ENCODE measurements at places on chromosomes 16 and 17.

DNA sequence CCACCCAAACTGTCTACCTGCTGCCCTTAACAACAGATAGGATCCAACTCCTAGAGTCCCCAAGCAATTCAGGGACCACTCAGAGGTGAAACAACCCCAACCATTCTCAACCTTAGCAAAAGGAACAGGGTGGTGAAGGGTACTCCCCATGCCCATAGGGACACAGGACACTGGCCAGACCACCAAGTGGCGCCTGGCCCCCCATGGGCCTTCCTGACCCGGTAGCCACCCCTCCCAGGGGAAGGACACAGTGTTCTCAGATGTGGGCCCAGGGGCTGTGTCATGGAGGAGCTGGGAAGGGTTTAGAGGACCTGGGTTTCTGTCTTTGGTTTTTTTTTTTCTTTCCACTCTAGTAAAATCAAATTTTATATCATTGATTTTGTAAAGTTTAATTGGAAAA lies 9.7 kb upstream of the SLC25A39 start:
- DNase-seq = no peak

- no peak for DNase-seq
These were observed 36.7 kb downstream of the KIAA0753 start for GRCh38 chr17:6603744-6604325.

- DNase-seq = no peak
These were observed 147.7 kb downstream of the ABCC12 start for GRCh38 chr16:48008011-48008525.

DNA sequence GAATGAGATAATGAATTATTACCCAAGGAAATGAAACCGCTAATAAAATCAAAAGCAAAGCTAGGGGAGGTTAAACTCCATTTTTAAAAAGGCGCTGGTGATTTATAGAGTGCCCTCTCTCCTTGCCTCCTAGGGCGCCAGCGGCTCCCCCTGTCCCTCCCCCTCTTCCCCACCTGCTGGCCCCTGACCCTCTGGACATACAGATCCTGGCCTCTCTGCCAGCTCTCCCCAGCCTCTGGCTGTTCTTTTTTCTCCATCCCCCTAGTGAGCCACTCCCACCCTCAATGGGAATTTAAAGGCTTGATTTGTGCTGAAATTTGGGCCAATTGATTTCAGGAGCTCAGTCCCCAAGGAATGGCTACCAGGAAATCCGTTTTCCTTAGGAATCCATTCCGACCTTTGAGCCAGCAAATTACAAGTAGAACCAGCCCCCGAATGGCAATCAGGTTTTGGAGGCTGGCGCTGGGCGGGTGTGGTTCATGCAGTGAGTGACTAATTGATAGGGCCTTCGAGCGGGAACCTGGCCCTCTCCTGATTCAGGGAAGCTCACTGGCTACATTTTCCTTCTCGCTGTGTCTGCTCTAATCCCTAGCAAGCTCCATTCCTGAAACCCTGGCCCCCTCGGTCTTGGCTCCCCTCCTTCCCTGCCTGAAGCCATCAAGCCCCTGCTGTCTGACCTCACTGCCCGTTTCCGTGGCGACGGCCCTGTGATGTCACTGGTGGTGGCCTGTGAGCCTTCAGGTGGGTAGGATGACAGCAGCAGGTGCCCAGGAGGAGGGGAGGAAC lies 141.9 kb upstream of the SDK2 start:
- no peak for DNase-seq

DNA sequence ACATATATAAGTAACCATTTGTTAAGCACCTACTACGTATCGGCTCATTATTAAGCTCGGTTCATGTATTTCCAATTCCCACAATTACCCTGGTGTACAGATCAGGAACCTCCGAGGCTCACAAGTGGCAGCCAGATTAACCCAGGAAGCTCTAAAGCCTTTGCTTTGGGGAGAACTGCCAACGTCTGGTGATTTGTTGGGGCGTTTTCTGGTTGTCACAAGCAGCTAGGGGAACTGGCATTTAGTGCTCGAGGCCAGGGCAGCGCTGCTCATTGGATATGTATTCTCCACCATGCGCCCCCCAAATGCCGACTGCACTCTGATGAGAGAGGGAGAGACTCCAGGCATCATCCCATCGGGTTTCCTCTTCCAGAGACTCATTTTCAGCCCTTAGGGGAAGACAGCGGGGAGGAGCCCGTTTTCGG lies 541 bp downstream of the ZNF18 start:
- DNase-seq = peak; percentile 75

DNA sequence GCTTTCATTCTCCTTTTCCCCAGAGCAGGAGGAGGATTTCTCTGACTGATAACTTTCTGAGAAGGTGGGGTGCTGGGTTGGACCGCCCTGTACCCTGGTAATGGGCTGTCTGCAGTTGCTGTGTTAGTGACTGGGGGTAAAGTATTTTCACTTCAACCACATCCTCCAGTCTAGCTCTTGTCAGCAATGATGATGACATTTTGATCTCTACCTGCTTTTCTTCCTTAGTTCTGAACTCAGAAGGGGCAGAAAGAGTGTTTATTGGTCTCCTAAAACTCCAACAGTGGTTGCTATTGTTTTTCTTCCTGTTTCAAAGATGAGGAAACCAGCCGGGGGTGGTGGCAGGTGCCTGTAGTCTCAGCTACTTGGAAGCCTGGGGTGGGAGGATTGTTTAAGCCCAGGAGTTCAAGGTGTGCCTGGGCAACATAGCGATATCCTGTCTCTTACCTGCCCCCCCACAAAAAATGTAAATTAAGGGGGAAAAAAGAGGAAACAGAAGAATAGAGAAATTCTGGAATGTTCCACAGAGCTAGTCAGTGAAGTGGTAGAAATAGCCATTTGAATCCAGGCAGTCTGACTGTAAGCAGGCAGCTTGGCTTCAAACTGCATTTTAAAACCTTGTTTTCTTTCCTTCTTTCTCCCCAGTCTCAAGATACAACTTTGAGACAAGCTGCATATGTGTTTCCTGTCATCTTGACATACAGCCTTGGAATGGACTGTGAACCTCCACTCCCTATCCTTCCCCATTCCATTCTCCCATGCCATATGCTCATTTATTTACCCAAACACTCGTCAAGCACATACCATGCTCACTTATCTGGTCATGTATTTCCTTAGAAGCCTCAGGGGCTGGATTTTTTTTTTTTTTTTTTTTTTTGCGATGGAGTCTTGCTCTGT lies 3.3 kb upstream of the N4BP1 start:
- peak; percentile 75 for DNase-seq

- no peak for DNase-seq
These were observed 149.8 kb upstream of the MAF start for GRCh38 chr16:79750311-79750710.

DNA sequence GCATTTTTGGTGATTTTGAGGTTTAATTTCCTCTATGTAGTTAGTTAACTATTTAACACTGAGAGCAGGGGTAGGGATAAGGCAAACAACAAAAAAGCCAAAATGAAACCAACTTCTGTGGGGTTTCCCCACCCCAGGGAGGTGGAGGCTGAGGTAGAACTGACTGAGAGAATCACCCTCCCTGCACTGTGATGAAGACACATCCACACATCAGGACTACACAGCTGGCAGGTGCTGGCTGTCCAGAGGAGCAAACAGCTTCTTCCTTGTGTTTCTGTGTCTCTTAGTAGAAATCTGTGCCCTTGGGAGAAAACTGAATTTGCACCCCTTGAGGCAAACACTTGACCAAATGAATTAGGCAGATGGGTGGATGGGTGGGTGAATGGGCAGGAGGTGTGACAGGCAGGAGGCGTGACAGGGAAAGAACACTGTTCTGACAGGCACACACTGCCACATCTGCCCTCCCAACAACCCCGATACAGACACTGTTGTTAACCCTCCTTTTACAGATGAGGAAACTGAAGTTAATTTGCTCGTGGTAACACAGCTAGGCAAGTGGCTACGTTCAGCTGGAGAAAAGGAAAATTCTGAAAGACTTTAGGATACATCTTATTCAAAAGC lies 62.9 kb upstream of the AMZ2 start:
- no peak for DNase-seq

- no peak for DNase-seq
These were observed 211.7 kb downstream of the ZFHX3 start for GRCh38 chr16:72836181-72836580.

- no peak for DNase-seq
These were observed 1.4 kb downstream of the SOX9 start for GRCh38 chr17:72122010-72122764.

DNA sequence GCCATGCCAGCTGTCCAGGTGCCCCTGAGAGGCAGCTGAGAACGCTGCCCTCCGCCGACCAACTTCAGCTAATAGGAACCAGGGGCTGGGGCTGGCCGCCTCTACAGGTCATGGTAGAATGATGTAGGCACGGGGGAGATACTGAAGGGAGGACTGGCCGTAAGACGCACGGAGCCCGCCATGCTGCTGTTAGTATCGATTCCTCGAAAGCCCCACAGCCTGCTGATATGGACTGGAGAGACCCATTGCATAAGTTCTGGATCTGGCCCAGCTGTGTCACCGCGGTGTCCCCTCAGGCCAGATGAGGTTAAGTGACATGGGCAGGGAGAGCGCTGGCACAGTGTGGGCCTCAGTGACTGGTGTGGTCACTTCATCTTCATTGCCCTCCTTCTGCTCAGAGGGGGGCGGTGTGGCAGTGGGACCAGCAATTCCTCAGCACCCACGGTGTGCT lies 75.6 kb downstream of the AMFR start:
- DNase-seq = no peak

- no peak for DNase-seq
These were observed 224.2 kb downstream of the PARN start for GRCh38 chr16:14405611-14406537.

DNA sequence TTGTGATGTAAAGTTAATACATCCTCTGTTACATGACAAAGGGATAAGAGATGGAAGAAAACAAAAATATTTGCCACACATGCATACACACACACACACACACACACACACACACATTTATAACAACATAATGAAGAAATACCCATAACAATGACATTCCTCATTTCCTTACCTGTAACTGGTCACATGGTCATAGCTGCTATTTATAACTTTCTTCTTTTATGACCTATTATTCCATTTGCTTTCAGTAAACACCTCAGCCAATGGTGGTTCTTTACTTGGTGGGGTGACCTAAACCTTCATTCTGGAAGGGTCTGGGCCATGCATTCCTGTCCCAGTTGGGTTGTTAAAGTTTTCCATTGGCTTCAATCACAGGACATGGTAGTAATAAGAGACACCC lies 5.3 kb downstream of the MT2A start:
- no peak for DNase-seq

DNA sequence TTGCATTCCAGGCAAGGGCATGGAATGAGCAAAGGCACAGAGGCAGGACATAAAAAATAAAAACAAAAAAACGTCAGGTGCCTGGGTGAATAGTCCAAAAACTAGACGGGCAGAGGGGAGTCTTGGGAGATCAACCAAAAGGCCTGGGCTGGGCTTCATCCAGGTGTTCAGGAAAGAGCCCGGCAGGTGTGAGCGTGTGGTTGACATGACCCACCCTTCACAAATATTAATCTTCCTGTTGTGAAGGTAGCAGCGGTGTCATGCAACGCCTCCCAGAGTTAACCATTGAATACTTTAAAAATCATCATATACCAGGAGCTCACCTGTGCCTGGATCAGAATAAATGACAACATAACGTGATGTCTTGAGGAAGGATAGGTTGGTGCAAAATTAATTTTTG lies 90.6 kb downstream of the USP22 start:
- DNase-seq = no peak

DNA sequence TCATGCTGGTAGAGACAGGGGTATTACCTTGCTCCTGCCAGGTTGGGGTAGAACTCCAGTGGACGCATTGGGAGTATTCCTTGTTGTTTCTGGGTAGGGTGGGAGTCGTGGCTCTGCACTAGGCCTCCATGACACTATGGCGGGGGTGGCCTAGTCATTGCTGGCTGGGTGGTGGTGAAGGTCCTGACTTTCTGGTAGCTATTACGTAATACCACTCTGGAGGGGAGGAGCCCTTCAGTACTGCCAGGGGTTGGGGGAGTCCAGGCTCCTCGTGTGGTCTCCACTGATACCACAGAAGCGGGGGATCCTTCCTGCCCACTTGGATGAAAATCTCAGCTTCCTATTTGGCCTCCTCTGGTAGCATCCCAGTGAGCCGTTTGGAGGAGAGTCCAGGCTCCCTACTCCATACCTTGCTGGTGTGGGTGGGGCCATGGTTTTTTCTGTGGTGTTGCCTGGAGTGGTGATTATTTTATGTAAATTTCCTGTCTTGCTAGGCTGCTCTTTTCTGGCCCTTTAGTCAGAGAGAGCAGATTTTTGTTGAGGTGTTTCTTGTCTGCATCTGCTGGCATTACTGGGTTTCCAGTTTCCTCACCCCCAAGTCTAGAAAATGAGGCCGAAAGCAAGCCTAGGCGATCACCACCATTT lies 65.8 kb upstream of the GNG13 start:
- DNase-seq = peak; percentile 9
